ENCODE measurements at places on chromosomes 6 and 20.

GRCh38 chr6:80540700-80541099 is 434.2 kb downstream of the BCKDHB start:
- DNase-seq: no peak

- DNase-seq: no peak
Measured at GRCh38 chr6:131861381-131861780, 53.6 kb downstream of the ENPP1 start.

- DNase-seq: no peak
Measured at GRCh38 chr20:20971810-20972209, 134.3 kb downstream of the LINC00237 start.

DNA sequence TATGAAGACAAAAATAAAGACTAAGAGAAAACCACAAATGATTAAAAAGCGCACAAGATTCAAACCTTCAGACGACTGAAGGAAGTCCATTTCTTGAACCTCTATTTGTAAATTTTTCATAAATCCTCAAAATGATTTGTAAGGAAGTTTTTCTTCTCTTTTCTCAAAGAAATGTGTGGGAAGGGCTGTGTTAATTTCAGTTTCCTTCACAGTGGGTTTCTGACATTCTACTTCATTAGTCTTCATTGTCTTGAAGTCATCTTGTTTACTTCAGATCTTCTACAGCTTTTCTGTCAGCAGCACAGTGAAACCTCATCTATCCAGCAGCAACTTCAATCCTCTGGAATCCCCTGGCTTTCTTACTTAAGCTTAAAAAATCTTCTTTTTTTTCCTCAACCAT is 87.6 kb upstream of the MYLIP start:
- DNase-seq: no peak

DNA sequence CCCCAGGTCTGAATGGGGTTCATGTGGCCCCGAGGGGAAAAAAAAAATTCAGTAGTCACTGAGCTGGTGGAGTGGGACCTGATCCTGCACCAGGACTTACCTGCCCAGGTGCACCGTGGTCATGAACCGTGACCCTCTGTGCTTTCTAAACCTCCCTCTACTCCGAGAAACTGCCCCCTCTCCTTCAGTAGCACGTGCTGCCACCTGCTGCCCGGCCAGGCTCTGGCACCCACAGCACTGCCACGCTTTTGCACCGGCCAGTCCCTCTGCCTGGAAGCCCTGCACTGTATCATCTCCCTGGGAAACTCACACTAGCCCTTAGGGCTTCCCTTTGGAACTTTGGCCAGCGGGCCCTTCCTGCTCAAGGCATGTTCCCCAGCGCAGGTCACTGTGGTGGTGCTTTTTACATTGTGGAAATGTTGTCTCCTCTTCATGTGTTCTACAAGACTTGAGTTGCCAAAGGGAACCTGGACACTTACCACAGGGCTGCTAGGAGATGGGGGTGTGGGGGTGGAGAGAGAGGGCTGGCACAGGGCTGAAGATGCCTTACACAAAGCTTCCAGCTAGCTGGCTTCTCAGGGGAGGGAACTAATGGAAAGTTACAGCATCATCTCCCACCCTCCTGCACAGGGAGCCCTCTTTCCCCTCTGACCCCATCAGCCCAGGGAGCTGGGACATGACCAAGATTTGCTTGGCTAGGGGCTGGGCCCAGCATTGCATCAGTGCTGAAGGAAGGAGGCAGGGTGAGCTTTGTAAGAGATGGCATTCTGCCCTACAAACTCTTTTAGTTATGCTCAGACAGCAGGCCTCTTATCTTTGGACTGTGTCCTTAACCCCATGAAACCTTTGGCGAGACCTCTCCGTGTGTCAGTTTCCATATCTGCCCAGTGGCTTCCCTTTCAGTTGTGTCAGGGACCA is 2.5 kb upstream of the PTPRT start:
- DNase-seq: no peak

All from NCI-H187 treated with DMSO at 0.1 percent for 48 hours (cell line).